ENCODE measurements at places on chromosomes 1 and 21. TPM values are rescaled to one million over a fixed set of nuclear protein-coding genes. Genes with fewer than 3 reads are reported as not detected.

The CLDN19 gene
- total RNA-seq: not detected

The C1orf56 gene
- 0.52 TPM for total RNA-seq

The KRTAP19-3 gene
- total RNA-seq: not detected

The APCS gene
- total RNA-seq: not detected

The SPATA21 gene
- not detected for total RNA-seq

- peak; percentile 39 for DNase-seq
Observed at GRCh38 chr1:10057343-10057742, 24.6 kb downstream of the UBE4B start.

- no peak for DNase-seq
Observed at GRCh38 chr1:213676736-213677135, 311.0 kb upstream of the PROX1 start.

GRCh38 chr21:26445440-26445839 is 127.6 kb downstream of the CYYR1 start:
- DNase-seq: no peak

GRCh38 chr1:178818416-178818815 is 52.5 kb downstream of the ANGPTL1 start:
- no peak for DNase-seq

- DNase-seq: no peak
Observed at GRCh38 chr1:66751160-66751559, 1.1 kb upstream of the DYNLT5 start.

GRCh38 chr1:62810420-62811274 is 26.7 kb downstream of the ATG4C start:
- DNase-seq: no peak

DNA sequence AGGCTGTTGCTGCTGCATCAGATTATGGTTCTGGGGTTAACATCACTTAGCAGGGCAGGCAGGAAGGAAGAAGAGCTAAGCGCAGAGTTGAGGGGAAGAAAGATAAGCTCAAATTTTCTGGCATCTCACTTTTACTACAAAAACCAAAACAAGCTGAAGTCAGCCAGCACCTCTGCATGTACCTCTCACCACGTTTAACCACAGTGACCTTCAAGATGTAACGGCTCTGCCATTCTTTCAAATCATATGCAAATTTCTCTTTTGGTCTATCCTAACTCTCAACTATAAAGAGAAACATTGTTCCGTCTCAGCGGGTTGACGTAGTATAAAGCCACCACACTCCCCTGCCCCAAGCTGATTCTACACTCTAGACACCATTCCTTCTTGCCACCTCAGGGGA is 154.4 kb downstream of the OMA1 start:
- no peak for DNase-seq

DNA sequence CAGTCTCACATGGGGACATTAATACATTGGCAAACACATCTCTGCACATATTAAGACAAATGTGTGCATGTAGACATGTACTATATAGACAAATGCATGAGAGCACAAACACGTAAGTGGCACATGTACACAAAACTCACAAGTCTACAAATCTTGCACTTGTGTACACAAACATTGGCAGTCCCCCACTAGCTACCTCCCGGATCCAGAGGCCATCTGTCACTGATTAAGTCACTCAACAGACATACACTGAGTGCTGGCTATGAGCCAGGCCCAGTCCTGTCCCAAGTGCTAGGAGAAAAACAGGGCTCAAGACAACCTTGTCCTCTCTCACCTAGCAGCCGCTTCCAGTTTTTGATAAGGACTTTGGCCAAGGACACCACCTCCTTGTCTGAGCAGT is 7.0 kb downstream of the TCEA3 start:
- DNase-seq: no peak
